Parietal lobe (tissue), 2 donors: ENCODE measurements at places on chromosomes 5 and 9. TPM values are rescaled to one million over a fixed set of nuclear protein-coding genes. Genes with fewer than 3 reads are reported as not detected.

The PCDHA10 gene
- total RNA-seq: 42.3 TPM

The F2R gene
- 34.7 TPM for total RNA-seq

The SHISAL2B gene
- not detected for total RNA-seq

The CCL28 gene
- total RNA-seq: 0.94 TPM

The RPL7A gene
- total RNA-seq: 912 TPM

The FGF18 gene
- total RNA-seq: 0.63 TPM

The CDH6 gene
- 52.0 TPM for total RNA-seq
